ENCODE measurements at places on chromosomes 3 and 15. TPM values are rescaled to one million over a fixed set of nuclear protein-coding genes. Genes with fewer than 3 reads are reported as not detected.

Gene CHAC1
- 2.4 TPM for polyA plus RNA-seq

Gene IL12A
- 1.3 TPM for polyA plus RNA-seq

DNA sequence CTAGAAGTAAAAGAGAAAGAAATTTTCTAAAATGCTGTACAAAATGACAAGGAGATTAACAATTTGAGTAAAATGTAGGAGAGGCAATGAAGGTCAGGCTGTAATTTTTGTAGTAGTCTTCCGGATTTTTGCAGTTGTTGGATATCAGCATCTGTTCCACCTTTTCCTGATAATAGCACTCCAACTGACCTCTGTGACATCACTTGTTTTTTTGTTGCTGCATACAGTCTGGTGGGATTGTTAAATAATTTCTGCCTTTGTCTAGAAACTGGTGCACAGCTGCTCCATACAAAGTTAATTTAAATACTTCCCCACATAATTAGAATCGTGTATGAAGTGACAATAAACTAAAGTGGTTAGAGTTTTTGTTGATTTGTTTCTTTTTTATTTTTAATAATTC is 731.4 kb downstream of the PLOD2 start:
- peak; percentile 2 for DNase-seq

DNA sequence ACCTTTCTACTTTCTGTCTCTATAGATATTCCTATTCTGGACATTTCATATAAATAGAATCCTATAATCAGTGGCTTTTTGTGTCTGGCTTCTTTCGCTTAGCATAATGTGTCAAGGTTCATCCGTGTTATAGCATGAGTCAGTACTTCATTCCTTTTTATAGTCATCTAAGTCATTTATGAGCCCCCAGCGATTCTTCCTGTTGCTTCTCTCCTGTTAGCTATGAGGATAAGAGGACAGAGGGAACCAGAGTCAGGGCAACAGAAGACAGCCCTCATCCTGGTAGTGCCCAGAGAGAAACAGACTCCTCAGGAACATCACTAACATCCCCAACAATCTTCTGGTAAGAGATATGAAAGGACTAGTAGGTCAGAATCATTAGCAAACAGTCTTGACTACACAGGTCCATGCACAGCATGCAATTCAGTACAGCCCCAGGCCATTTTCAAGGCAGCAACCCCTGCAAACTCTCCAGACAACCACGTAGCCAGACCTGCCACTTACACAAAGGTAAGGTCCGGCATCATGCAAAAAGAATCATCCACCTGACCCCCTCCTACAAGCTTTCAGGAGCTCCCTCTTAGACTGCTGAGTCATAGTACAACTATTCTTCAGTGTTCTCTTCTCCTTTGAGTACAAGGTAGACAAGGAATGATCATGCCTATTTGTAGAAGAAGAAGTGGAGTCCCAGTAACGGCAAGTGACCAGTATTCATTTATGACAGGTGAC is 91.5 kb downstream of the MYLK start:
- no peak for DNase-seq

DNA sequence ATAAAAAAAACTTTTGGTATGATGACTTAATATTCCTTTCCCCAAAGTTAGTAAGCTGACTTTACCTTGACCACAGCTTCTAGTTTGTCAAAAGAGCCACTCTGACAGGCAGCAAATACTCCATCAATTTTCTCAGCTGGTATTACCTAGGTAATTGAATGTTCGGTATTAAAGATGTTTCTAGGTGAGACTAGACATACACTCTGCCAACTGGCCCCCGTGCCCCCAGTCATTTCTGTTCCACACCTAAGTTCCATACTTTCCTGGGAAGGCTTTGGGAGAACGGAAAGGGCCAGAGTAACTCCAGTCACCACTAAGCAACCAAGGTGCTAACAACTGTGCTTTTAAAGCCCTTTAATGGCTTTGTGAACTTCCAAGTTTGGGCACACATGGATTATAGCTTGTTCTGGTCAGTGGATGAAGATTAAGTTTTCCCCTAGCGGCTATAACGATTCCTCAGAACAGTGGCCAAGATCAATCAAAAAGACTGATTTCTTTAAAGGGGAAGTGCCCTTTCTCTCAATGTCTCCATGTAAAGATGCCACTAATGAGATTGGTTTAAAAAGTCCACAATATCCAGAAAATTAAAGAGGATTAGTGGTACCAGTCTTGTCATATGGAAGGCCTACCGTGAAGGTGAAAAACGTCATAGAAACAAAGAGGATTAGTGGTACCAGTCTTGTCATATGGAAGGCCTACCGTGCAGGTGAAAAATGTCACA is 7.0 kb downstream of the EIF4A2 start:
- DNase-seq: no peak

Gene RHOV
- 1.7 TPM for polyA plus RNA-seq
